ENCODE measurements at places on chromosomes 7 and 10.

- DNase-seq = no peak
Measured at GRCh38 chr10:44651834-44652233, 259.3 kb upstream of the TMEM72 start.

DNA sequence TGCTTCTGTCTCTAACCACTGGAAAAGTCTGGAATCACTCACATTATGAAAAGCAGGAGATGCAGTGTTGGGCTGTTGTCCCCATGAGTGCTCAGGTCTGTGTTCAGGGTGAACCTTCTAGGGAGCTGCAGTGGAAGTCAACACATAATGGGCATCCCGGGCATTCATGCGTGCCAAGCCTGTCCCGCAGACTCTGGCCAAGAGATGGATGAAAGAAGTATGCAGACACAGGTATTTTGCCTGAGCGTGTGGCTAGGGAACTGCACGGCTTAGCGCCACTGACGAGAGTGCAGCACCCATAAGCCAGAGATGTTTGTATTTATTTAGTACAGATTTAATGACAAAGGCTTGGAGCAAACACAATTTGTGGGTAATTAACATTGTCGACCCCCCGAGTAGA is 84.7 kb downstream of the GPR26 start:
- no peak for DNase-seq

- no peak for DNase-seq
Measured at GRCh38 chr7:6020371-6021286, 10.5 kb upstream of the ANKRD61 start.

DNA sequence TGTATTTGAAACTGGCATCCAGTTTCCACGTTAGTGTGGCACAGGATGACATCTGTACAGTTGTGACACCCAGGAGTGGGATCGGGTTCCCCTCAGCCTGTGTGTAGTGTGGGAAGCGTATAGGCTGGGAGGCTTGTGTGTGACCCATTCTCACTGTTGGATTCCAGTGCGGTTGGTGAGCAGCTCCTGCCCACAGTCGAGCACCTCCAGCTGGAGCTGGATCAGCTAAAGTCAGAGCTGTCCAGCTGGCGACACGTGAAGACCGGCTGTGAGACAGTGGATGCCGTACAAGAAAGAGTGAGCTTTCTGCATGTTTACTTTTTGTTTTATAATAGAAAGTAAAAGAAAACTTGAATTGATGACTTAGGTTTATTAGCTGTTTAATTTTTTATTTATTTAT is 18.7 kb upstream of the GET4 start:
- DNase-seq = no peak

- no peak for DNase-seq
Measured at GRCh38 chr10:110345286-110345685, 40.6 kb upstream of the SMNDC1 start.

DNA sequence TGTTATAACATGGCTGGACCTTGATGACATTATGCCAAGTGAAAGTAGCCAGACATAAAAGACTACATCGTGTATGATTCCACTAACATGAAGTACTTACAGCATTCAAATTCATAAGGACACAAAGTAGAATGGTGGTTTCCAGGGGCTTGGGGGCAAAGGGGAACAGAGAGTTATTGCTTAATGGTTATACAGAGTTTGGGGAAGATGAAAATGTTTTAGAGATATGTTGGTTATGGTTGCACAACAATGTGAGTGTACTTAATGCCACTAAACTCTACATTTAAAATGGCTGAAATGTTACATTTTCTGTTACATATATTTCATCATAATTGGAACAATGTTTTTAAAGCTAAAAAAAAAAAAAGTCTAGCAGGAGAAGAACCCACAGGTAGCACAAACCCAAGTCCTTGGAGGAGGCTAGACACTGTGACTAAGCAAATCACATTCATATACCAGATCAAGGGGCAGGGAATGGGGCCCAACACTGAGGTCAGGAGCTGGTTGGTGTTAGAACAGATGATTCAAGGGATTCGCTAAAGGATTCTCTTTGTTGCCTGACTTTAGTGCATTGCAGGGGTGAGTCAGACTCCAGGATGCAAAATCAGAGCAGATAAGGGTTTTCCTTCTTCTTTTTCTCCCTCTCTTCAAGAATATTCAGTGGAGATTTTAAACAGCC is 25.1 kb upstream of the AOAH start:
- DNase-seq = no peak
